ENCODE measurements at places on chromosomes 7 and 10.

DNA sequence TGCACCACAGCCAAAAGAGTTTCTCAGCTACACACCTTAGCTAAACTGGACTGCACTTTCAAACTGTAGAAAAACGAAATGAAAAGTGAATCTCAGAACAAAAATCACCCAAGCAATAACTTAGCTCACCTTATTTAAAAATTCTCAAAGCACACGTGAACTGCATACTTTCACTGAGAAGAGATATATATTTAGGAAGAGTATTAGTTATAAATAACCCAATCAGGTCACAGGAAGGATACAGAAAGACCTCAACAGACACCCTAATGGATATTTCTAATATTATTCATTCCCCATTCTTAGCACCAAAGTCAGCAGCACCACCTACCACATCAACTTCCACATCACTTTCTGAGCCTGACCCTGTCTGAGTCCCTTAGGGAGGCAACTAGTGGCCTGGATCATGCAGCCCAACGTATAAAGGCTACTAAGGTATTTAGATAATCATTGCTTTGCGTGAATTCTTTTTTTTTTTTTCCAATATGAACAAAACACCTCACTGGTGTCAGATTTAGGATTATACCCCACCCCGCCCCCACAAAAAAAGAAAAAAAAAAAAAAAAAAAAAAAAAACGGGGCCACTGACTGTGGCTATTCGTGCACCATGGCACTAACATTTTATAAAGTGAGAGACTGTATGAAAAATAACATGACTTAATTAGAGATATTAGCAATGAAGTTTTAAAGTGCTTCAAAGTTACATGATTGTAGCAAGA, 2.6 kb downstream of the ABI1 start:
- DNase-seq: no peak

DNA sequence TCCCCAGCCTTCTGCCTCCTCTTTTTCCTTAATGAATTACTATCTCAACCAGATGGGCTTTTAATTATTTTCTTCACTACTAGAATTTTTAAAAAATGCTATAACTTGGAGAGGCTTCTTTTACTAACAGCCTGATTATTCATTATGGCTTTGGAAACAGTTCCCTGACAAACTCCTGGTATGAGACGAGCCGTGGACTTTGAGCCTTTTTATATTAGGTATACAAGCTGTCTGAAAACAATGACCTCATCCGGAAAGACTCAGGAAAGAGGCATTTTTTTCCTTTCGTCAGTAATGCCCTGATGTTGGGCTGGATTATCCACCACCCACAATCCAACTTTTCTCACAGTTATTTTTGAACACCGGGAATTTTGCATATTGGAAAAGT, 26.7 kb upstream of the ABLIM1 start:
- no peak for DNase-seq

DNA sequence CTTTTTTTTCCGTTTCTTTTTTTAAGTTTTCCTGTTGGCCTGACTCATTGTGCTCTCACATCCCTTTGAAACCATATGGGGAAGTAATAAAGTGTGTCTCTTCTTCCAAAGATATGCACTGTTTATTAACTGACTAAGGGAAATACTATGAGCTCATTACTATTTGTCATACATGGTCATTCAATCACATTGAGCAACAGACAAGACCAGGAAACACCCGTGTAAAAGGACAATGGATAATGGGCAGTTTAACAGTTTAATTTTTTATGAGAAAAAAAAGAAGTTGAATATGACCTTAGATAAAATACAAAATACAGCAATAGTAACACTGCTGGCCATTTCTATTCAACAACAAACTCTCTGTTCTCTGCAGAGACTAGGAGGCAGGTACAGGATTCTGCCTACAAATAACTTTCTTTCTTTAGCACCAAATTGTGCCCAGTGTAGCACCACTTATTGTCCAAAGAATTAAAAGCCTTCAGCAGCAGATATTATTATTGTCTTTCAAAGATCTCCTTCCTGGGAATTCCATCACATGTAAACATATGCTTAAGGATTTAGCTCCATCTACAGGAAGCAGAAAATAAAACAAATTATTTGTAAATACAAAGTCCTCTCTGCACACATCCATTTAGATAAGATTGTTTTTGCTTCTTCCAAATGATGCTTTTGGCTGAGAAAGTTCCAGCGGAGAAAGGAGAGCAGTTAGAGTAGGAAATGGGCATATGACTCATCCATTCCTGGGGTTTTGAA, 55.0 kb upstream of the AKR1E2 start:
- DNase-seq: no peak

- no peak for DNase-seq
Observed at GRCh38 chr7:77461246-77461645, 45.1 kb upstream of the GSAP start.

DNA sequence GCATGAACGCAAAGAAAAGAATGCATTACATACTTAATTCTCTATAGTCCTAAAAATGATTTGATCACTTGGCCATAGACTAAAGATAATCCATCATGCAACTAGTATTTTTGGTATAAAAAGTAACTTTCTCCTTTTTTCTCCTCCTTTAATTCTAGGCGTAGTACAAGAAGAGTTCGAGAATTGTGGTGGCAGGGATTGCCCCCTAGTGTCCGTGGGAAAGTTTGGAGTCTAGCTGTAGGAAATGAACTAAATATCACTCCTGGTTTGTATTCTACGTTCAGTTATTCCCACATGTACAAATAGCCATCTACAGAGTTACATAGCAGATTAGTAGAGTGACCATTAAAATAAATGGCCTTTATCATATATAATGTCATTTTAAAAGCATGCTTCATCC, 45.5 kb upstream of the HELLS start:
- no peak for DNase-seq

DNA sequence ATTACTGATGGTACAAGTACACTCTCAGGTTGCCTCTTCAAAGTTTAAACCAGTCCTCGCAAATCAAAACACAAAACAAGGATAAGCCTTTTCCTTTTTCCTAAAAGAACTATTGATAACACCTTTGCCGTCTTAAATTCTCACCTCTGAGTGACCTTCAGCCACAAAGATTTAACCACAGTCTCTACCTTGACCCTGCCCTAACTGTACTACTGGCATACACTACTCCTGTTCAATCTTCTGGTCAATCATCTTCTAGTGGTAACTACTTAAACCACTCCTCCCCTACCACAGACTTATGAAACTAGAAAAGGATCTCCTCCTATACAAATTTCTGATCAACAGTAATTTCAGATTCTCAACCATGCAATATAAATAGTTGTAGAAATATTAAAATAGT, 15.1 kb downstream of the UPF2 start:
- no peak for DNase-seq
